ENCODE measurements at places on chromosomes 5 and 9.
A peak's percentile ranks its signal among the peaks of the same experiment; 100 is the strongest.

DNA sequence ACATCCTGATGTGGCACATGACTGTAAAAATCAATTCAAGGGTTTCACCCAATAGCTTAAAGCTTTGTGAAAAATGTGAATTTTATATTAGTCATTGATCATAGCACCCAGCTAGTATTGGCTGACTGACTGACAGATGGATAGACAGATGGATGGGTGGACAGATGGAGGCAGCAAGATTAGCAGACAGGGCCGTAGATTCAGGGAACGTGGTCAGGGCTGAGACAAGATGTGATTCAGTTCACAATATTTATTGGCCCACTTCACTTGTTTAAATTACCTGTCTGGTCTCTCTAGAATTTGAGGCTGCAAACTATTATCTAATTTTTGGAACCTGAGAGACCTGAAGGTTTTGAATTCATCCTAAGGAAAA lies 12.0 kb upstream of the PCSK5 start:
- no peak for DNase-seq

DNA sequence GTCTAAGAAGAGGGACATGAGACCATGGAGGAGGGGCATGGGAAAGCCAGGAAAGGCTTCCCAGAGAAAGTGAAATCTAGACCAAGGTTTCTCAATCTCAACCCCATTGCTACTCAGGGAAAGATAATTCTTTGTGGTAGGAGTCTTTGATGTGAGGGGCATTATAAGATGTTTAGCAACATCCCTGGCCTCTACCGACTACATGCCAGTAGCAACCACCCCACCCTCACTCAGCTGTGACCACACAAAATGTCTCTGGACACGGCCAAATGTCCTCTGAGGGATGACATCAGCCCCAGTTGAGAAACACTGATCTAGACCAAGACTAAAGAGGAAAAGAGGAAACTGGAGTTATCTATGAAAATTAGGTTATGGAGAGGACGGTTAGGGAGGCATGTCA lies 298.5 kb upstream of the KIF2A start:
- DNase-seq: no peak

GRCh38 chr5:181114844-181115778 lies 15.9 kb downstream of the OR2V1 start:
- no peak for DNase-seq

DNA sequence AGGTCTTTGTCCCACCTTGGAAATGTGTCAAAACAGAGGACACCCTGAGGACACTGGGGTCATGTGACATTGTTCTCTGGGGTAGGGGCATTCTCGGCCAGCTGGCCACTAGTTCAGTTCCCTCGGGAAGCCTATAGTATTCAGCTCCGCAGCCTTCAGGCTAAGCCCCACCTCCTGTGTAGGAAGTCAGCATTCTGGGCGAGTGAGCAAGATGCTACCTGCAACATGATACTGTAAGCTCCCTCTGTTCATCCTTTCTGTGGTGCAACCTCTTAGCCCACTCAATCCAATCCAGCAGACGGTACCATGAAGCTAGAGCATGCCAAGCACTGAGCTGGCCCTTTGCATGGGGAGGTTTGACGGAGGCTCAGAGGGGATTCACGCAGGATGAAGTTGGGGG lies 5.3 kb downstream of the NTNG2 start:
- no peak for DNase-seq

GRCh38 chr5:96751203-96752169 lies 56.3 kb downstream of the ERAP1 start:
- no peak for DNase-seq

GRCh38 chr5:72397836-72398235 lies 77.7 kb downstream of the PTCD2 start:
- no peak for DNase-seq

GRCh38 chr5:1763548-1763911 lies 36.1 kb downstream of the MRPL36 start:
- no peak for DNase-seq

GRCh38 chr9:100219347-100219746 lies 120.3 kb downstream of the INVS start:
- DNase-seq: no peak

DNA sequence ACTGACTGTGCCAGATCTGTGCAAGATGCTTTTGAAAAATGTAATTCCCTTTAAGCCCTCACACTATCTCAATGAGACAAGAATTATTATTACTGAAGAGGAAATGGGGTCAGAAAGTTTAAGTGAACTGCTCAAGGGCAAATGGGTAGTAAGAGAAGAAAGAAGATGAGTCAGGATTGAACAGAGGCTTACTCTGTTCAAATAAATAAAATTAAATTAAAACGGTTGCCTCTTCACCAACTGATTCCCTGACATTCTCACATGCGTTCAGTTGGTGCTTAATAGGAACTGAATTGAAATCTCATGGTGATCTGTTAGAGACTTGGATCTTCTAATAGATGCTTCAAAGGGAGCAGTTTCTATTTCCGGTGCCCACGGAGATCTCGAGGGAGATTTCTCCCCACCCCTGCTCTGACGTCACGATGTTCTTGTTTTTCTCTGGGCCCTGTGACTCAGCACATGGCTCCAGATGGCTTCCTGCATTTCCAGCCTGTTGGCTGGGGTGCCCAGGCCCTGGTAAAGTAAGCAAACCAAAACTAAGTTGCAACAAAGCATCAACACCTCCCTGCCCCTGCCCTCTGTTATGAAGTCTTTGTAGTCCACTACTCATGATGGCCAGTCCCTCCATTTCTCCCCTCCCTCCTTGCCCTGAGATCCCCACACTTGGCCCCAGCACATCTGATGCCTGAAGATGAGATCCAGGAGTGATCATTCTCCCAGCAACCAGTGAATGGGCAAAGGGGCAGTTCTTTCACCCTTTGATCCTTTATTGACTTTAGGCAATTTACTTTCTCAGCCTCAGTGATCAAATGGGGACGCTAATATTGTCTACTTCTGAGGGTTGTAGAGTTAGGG lies 106.1 kb upstream of the CPEB4 start:
- DNase-seq: peak; percentile 9

- DNase-seq: peak; percentile 17
Observed at GRCh38 chr9:98851730-98852459, 44.4 kb downstream of the GALNT12 start.

DNA sequence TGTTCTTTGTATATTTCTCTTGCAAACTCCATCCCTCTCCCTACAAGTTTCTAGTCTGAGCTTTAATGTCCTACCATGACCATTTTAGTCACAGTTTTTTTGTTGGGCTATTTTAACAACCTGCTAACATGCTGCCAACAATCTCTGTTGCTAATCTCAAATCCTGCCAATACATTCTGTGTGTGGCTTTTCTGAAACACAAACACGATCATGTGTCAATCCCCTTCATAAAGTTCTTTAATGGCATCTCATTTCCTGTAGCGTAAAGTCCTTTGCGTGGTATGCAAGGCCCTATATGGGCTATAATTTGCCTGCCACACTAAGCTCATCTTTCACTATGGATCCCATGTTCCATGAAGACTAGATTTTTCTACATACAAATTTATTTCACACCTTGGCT lies 180.6 kb downstream of the CWC27 start:
- DNase-seq: no peak

DNA sequence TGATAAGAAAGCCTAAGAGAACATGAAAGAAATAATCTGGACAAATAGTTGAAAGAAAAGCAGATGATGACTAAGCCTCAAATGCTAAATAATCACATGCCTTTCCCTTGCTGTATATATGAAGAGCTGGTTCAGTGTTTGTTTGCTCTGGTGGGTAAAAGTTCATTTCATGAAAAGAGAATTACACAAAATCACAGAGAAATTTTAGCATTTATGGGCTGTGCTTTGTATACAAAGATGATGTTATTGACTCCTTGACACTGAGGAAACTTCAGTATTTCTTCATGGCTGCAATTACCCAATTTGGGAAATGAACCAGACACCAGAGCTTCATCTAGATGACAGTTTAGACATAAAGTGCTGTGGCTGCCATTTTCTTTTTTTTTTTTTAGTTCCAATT lies 527.2 kb downstream of the NR2F1-AS1 start:
- DNase-seq: no peak

GRCh38 chr5:30765227-30765626 lies 428.3 kb upstream of the CDH6 start:
- no peak for DNase-seq

- no peak for DNase-seq
Observed at GRCh38 chr9:738209-738915, 103.1 kb upstream of the DMRT1 start.

GRCh38 chr5:40775846-40776657 lies 20.3 kb upstream of the TTC33 start:
- no peak for DNase-seq

GRCh38 chr5:107808671-107809137 lies 138.0 kb upstream of the EFNA5 start:
- no peak for DNase-seq

DNA sequence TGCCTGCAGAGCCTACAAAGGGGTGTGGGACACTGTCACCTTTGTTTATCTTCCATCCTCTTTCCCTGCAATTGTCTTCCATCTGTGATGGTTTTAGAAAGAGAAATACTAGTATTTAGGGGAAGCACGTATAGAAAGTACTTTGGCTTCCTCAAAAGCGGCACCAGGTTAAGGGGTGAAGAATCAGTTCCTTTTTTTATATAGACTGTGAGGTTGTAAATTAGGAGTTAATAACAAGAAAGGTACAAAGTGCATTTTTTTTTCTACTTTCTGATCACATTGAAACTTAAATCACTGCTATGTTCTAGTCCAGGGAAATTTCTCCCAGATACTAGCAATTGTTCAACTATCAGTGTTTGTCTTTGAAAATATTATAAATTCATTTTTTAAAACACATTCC lies 219.3 kb downstream of the CEMIP2 start:
- no peak for DNase-seq

DNA sequence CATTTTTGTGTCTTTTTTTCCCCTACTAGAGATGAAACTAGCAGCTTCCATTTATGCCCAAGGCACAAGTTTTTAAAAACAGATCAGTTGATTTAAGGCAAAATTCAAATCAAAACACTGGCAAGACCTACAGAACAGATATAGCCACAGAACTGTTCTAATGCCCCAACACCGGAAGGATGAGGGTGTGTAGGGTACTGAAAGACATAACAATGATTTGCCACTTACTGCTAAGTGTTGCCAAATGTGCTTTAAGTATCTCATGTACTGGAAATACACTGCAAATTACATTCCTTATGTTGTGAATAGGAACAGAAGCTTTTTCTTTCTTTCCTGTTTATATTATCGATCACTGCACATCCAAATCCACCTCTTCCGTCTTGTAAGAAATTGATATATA lies 189.0 kb downstream of the CETN3 start:
- DNase-seq: no peak

DNA sequence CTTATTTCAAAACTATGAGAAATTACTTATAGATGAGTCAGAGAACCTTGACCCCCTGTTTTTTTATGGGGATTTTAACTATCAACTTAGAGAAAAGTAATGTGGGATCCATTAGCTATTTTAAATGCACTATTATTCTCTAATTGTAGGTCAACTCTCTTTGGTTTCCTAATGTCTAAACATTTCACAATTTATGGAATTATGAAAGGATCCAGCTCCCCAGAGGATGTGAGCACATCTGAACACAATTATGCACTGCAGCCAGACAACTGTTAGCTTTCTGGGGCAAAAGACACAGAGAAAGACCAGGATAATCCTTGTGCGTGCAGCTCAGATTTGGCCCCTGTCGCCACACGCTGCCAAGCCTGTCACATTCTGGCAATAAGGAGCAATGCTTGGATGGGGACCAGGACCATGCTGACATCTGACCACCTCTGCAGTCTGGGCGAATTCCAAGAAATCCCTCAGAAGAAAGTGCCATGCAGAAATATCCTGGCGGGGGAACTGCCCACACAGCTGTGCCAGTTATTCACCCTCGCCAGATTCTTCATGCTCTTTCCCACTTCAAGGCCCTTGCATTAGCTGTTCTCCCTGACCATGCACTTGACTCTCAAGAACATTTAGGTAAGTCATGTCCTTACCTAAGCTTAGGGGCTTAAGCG lies 22.2 kb upstream of the CMBL start:
- no peak for DNase-seq

GRCh38 chr9:92342825-92343488 lies 17.2 kb downstream of the CENPP start:
- DNase-seq: no peak

GRCh38 chr5:128252756-128253155 lies 169.2 kb downstream of the SLC12A2 start:
- DNase-seq: no peak

DNA sequence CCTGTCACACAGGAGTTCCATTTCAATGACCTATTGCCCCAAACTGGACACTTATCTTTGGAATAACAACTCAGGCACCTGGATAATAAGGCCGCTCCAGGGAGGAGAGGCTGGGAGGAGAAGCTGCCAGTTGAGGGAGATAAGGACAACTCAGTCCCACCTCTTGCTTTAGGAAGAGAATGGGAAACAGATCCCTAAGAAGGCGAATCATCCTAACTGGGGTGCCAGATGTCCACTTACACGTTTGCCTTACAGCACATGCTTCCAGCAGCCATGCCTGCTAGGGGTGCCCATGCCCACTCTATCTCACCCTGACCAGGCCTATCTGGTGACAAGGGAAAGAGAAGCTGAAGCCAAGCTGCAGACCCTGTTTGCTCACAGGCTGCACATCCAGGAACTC lies 6.5 kb downstream of the HK3 start:
- DNase-seq: no peak

GRCh38 chr5:161691911-161692310 lies 6.4 kb downstream of the GABRA6 start:
- DNase-seq: no peak

- DNase-seq: no peak
Observed at GRCh38 chr9:133690081-133690561, 48.0 kb downstream of the SARDH start.

GRCh38 chr9:101601904-101602765 lies 7.4 kb upstream of the PPP3R2 start:
- DNase-seq: no peak

DNA sequence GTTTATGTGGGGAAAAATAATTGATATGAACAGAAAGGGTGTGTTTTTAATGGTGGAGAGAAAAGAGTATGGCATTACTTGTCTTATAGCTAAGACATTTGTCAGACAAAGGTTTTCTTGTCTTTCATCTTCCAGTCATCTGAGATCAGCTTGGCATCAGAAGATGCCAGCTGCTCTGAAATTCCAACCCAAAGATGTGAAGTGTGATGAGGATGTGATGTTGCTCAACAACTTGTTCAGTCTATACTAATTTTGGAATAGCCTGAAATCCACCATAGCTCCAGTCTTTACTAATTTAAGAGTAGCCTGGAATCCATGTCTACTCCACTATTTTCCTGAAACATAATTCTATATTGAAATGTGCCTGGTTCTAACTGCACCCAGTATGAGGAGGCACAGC lies 182.3 kb downstream of the CFAP90 start:
- DNase-seq: no peak

- DNase-seq: no peak
Observed at GRCh38 chr5:32780508-32780919, 69.4 kb downstream of the NPR3 start.

DNA sequence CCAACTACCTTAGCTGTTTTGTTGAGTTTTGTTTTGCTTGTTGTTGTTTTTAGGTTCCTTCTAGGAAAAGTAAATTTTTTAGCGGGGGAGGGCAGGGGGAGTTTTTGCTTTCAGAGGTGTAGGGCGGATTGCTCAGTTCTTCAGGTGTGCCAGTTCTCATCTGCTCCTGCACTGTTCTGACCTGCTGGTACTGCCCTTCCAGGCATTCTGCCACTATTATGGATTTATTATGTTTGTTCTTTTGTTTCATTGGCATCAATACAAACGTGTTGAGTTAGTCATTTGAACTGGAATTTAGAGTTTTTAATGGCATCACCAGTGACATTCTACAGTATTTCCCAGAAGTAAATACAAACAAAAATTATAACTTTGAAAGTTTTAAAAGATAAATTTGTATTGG lies 26.0 kb downstream of the ERCC6L2 start:
- no peak for DNase-seq

GRCh38 chr9:79263628-79264027 lies 308.1 kb upstream of the TLE4 start:
- no peak for DNase-seq
